ENCODE measurements at places on chromosomes 1 and 21. TPM values are rescaled to one million over a fixed set of nuclear protein-coding genes. Genes with fewer than 3 reads are reported as not detected.

DNA sequence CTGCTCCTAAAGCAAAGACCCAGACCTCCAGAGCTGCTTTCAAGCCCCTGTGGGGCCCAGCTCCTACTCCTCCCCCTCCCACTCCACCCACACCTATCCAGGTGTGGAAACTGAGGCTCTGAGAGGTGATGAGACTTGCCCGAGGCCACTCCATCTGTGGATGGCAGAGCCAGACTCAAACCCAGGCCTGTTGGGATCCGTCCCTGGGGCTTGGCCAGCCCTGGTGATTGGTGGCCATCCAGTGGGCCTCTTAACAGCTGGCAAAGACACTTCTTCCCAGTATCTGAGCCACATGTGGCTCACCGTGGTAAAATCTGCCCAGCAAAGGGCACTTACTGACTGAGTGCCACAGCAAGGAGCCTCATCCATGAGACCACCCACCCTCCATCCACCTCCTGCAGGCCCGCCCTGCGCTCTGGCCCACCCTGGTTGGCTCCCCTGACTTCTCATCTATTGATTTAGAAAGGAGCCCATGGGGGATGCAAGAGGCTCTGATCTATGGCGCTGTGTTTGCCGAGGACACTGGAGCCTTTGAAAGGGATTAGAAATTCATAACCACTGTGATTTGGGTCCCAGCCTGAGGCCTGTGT is 398.5 kb downstream of the PTPRU start:
- no peak for DNase-seq

GRCh38 chr1:91759076-91759475 is 126.9 kb downstream of the TGFBR3 start:
- DNase-seq = no peak

- DNase-seq = no peak
These were observed 253 bp downstream of the RAP1GAP start for GRCh38 chr1:21668951-21669257.

DNA sequence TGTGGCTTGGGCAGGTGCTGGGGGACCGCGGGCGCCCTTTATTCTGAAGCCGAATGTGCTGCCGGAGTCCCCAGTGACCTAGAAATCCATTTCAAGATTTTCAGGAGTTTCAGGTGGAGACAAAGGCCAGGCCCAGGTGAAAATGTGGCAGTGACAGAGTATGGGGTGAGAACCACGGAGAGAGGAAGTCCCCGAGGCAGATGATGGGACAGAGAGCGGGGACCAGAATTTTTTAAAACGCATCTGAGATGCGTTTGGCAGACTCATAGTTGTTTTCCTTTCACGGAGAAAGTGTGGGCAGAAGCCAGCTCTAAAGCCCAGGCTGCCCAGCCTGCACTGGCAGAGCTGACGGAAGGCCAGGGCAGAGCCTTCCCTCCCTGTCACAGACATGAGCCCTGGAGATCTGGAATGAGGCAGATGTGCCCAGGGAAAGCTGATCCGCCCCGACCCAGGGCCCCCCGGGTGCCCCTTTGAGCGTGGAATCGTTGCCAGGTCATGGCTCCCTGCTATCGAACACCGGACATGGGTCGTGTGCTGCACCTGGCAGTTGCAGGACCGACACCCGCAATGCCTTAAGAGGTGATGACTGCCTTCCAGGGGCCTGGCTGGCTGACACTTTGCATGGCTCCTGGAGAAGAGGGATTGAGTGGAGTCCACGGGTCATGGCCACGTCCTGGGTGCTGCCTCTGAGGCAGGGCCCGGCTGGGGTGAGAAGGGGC is 6.5 kb upstream of the SLX9 start:
- DNase-seq = no peak

DNA sequence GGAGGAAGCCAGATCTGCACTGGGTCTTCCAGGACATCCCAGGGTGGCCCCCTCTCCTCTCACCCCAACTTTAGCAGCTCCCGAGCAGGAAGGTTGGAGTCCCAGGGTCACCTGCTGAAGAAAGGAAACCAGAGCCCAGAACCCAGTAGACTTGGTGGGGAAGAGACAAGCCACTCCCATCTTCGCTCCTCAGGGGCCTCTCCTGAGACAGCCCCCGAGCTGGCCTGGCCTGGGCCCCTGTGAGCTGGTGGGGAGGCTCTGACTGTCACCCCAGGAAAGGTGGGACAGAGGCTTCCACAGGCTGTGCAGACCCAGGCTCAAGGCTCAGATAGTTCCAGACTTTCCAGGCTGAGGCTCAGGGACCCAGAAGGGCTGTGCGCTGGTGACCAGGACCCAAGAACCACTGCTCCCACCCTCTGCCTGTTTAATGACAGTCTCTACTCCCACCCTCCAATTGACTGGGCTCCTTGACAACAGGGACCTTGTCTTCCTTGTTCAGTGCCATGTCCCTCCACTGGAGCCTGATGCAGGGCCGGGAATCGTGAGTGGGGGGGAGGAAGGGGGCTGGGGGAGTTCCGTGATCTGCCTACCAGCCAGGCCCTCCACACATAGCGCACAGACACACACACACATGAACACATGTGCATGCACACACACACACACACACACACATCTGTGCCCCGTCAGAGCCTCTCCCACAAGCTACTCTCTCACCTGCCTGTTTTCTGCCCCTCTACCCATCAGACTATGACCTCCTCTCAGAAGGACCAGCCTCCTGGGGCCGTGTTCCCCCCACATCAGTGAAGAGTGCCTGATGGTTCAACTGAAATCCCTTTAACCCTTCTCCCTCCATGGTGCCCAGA is 401.2 kb downstream of the MATN1 start:
- DNase-seq = no peak

DNA sequence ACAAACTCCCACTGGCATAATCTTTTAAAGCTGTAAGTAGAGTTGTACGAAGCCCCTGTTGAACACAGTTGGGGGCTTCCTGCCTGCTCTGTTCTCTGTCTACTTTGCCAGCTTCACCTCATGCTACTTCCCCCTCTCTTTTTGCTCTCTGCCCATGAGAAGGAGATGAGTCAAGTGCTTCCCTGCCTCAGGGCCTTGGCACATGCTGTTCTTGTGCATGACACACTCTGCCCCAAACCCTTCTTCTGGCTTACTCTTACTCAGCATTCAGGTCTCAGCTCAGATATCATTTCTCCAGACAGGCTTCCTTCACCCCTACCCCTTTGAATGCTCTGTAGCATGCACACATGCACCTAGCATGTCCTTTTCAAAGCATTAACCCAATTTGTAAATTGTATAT is 208.8 kb downstream of the FOXD2 start:
- DNase-seq = no peak

GRCh38 chr1:117632269-117633067 is 26.6 kb downstream of the TENT5C start:
- DNase-seq = no peak

C8B gene
- not detected for polyA plus RNA-seq

LRIF1 gene
- polyA plus RNA-seq = 36.1 TPM

All from naive B cell (primary cell).